Chondrocyte (in vitro differentiated cells): ENCODE measurements at places on chromosomes 7 and 10. TPM values are rescaled to one million over a fixed set of nuclear protein-coding genes. Genes with fewer than 3 reads are reported as not detected.

GALNT17 gene
- total RNA-seq: 20.6 to 24.4 TPM (median 24.2 TPM) in 3 replicates

CCDC172 gene
- total RNA-seq: not detected in 3 replicates

FIGNL1 gene
- total RNA-seq: 6.5 to 11.4 TPM (median 6.8 TPM) in 3 replicates

EN2 gene
- total RNA-seq: 0.15 to 0.99 TPM (median 0.15 TPM) in 3 replicates

IFIT5 gene
- 12.8 to 13.7 TPM (median 13.0 TPM) in 3 replicates for total RNA-seq

ERCC6 gene
- total RNA-seq: 40.2 to 79.8 TPM (median 41.5 TPM) in 3 replicates

MAGI2 gene
- total RNA-seq: 5.8 to 11.8 TPM (median 6.0 TPM) in 3 replicates

MCU gene
- total RNA-seq: 34.1 to 51.8 TPM (median 43.4 TPM) in 3 replicates

POM121C gene
- 40.7 to 41.4 TPM (median 41.1 TPM) in 3 replicates for total RNA-seq

PAPSS2 gene
- 61.5 to 71.6 TPM (median 66.2 TPM) in 3 replicates for total RNA-seq

LRRN3 gene
- 0.65 to 1.3 TPM (median 0.74 TPM) in 3 replicates for total RNA-seq

GRCh38 chr10:106705681-106706100 is 458.8 kb downstream of the SORCS1 start:
- no peaks in the 10 kb centered on the region for H3K36me3 ChIP-seq
- no peak overlapping the region for H3K27ac ChIP-seq
- DNase-seq: no peak
- H3K27me3 ChIP-seq: peaks cover 17% of the 10 kb centered on the region

DNA sequence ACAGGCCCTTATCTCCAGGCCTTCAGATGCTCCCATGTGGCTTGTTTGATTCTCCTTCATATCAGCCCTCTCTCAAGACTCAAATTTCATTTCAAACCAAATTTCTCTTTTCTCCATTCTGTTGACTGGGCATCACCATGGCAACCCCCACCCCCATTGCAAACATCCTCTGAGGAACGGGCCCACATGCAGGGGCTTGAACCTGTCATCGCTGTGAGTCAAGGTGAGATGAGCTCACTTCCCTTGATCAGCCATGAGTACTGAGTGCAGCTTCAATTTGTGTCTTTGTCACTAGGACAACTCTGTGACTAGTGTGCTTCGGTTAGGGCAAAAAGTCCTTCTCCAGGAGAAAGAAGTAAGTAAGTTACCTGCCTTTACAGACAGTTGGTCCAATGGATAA is 41.9 kb downstream of the CALML3 start:
- H3K36me3 ChIP-seq: no peaks in the 10 kb centered on the region
- no peak for DNase-seq

- H3K27ac ChIP-seq: no peak overlapping the region
- DNase-seq: no peak
- no peaks in the 10 kb centered on the region for H3K27me3 ChIP-seq
- no peaks in the 10 kb centered on the region for H3K36me3 ChIP-seq
- H3K4me1 ChIP-seq: no peaks in the 10 kb centered on the region
Measured at GRCh38 chr10:48819783-48820182, 119.9 kb downstream of the LRRC18 start.

DNA sequence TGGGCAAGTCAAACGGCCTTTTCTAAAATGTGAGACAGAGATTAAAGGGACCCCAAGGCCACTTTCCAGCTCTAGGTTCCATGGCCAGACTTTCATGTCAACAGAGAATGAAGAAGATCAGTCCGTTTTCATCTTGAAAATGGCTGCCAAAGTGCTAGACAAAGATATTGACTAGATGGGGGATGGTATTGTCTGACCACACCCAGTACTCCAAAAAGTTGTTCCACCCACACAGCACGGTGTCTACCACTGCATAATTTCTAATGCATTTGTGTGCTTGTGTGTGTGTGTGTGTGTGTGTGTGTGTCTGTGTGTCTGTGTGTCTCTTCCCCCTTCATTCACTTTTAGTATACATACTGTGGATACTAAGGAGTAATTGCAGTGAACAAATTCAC is 1.3 kb downstream of the COL1A2 start:
- DNase-seq: no peak
- no peaks in the 10 kb centered on the region for H3K27me3 ChIP-seq

GRCh38 chr7:2668401-2668800 is 19.6 kb upstream of the AMZ1 start:
- H3K4me1 ChIP-seq: peaks cover 26% of the 10 kb centered on the region
- H3K27me3 ChIP-seq: peaks cover 5% of the 10 kb centered on the region
- no peak for DNase-seq
- H3K4me3 ChIP-seq: no peak overlapping the region
- H3K27ac ChIP-seq: no peak overlapping the region
- H3K36me3 ChIP-seq: no peaks in the 10 kb centered on the region

DNA sequence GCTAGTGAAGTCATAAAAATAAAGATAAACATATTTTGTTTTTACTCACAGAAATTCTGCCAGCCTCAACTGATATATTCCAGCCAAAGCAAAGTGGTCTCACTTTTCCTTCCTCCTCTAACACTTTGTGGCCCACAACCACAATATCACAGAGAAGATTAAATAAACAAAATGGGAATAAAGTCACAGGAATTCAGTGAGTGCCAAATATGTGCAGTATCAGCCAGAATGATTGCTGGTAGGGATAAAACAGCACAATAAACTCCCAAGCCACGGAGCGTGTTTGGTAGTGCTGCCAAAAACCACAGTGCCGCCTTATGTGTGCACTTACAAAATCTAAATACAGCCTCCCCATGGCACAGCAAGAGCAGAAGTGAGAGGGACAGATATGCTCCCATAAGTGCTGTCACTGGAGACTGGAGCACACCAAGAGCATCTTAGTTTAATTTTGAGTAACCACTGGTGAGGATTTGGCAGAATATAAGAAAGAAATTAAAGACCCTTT is 155.8 kb downstream of the POM121L12 start:
- H3K27ac ChIP-seq: no peak overlapping the region
- H3K36me3 ChIP-seq: no peaks in the 10 kb centered on the region
- no peaks in the 10 kb centered on the region for H3K4me1 ChIP-seq
- DNase-seq: no peak

- H3K27me3 ChIP-seq: no peaks in the 10 kb centered on the region
- peaks cover 1% of the 10 kb centered on the region for H3K36me3 ChIP-seq
- H3K4me3 ChIP-seq: peak overlapping the region; percentile 14
Measured at GRCh38 chr10:113052076-113052830, 102.2 kb downstream of the TCF7L2 start.

DNA sequence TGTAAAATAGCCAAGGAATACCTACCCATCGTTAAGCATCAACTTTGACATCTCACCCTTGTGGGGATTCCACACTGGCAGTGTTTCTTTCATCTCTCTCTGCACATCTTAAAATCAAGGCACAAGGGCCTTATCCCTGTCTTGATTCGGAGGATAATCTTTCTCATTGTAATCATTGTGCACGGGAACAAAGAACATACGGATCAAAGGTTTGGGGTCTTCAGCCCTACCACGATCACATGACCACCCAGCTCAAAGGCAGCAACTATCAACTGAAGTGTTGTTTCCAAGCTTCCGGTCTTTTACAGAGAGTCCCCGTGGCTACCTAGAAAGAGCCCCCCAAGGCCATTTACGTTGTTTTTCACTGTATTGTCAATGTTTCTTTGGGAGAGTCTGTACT is 11.9 kb downstream of the FGFBP3 start:
- peaks cover 10% of the 10 kb centered on the region for H3K4me1 ChIP-seq
- no peak overlapping the region for H3K4me3 ChIP-seq
- no peak overlapping the region for H3K27ac ChIP-seq

GRCh38 chr10:49113741-49114141 is 1.6 kb downstream of the VSTM4 start:
- H3K4me1 ChIP-seq: peaks cover 23% of the 10 kb centered on the region
- no peaks in the 10 kb centered on the region for H3K27me3 ChIP-seq
- H3K27ac ChIP-seq: no peak overlapping the region
- H3K4me3 ChIP-seq: peak overlapping the region; percentile 81
- peaks cover 2% of the 10 kb centered on the region for H3K36me3 ChIP-seq
- no peak for DNase-seq

- no peak for DNase-seq
- H3K27me3 ChIP-seq: no peaks in the 10 kb centered on the region
- no peaks in the 10 kb centered on the region for H3K36me3 ChIP-seq
- H3K4me1 ChIP-seq: peaks cover 8% of the 10 kb centered on the region
- no peak overlapping the region for H3K4me3 ChIP-seq
Measured at GRCh38 chr10:3635697-3636096, 149.3 kb downstream of the KLF6 start.

GRCh38 chr7:129865093-129865924 is 87.5 kb downstream of the UBE2H start:
- H3K4me1 ChIP-seq: peaks cover 83% of the 10 kb centered on the region
- no peak for DNase-seq
- peak overlapping the region; percentile 6 for H3K4me3 ChIP-seq
- peak overlapping the region; percentile 95 for H3K27ac ChIP-seq
- no peaks in the 10 kb centered on the region for H3K27me3 ChIP-seq

DNA sequence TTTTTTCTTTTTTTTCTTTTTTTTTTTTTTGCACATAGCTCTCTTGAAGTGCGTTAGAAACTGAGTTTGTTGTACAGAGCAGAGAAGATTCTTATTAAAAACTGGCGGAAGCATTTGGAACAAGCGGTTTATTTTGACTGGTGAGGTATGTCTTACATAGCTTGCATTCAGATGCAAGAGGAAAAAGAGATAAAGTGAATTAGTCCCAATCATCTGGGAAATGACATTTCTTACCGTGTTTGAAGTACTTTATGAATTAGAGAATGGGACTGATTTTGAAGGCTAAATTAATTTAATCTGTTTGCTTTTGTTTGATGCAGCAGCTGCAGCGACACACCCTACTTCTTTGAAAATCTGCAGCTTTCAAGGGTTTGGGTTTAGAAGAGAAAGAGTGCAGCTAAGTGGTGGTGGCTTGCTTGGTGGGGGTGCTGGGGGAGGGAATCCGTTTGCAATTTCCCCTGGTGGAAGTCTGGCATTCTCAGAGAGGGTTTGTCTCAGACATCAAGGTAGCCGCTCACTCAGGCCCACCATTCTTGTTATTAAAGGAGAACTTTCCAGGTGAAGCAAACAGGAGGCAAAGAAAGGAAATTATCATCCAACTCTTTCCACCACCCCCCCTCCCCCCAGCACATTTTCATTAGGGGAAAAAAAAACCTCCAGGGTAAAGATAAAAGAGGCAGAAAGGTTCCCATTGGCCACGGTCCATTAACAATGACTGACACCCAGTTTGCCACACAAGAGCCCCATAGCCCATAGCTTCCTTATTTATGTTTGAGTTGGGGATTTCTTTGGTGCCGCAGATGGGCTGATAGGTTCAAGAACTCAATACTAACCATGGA is 231.7 kb downstream of the SKIDA1 start:
- H3K36me3 ChIP-seq: peaks cover 2% of the 10 kb centered on the region
- DNase-seq: no peak
- peak overlapping the region; percentile 78 for H3K27ac ChIP-seq
- peak overlapping the region; percentile 45 for H3K4me3 ChIP-seq
- peaks cover 39% of the 10 kb centered on the region for H3K4me1 ChIP-seq
- peaks cover 2% of the 10 kb centered on the region for H3K27me3 ChIP-seq

DNA sequence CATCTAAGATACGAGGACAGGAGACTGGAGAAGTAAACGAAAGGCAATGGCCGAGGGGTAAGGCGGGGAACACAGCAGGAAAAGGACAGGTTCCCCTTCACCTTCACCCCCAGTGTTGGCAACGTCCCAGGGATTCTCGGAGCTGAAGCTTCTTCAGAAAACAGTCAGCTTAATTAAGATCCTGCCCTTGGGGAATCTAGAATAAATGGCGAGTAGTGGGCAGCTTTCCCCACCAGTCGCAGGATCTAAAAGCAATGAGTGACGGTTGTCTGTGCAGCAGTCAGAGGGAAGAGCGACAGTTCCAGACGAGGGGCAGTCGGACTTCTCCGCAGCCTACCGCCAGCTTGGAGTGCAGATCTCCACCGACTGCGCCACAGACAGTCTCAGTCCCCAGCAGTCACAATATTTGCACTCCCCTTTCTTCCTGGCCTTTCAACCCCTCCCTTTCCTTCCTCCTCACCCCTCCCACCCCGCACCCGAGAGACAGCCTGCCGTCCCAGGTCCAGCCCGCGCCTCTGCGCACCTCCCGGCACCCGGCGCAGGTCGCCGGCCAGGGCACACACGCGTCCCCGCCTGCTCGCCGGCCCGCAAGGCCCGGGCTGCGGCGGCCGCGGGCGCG is 10.9 kb upstream of the SP8 start:
- H3K27me3 ChIP-seq: peaks cover 56% of the 10 kb centered on the region
- peaks cover 13% of the 10 kb centered on the region for H3K4me1 ChIP-seq
- no peaks in the 10 kb centered on the region for H3K36me3 ChIP-seq
- DNase-seq: no peak
- no peak overlapping the region for H3K27ac ChIP-seq

DNA sequence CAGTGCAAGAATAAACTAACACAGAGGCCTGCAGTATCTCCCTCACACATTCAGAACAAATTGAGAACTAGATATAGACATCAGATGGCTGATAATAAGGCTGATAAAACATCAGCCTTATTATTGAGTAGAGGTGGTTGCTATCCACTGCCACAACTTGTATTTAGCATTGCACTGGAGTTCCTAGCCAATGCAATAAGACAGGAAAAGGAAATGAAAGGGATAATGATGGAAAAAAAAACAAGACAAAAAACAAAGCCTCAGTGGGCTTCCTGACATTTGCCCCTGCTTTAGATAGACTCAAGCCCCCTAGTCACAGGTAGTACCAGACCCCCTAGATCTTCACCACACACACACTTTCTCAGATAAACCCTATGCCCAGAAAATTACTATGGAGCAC is 33.2 kb upstream of the ELN start:
- H3K36me3 ChIP-seq: peaks cover 7% of the 10 kb centered on the region
- H3K27ac ChIP-seq: peak overlapping the region; percentile 94
- no peak overlapping the region for H3K4me3 ChIP-seq
- peaks cover 65% of the 10 kb centered on the region for H3K4me1 ChIP-seq
- no peak for DNase-seq

- no peak overlapping the region for H3K27ac ChIP-seq
- DNase-seq: no peak
- H3K36me3 ChIP-seq: no peaks in the 10 kb centered on the region
- H3K4me1 ChIP-seq: no peaks in the 10 kb centered on the region
- H3K4me3 ChIP-seq: no peak overlapping the region
- no peaks in the 10 kb centered on the region for H3K27me3 ChIP-seq
Measured at GRCh38 chr10:33826186-33826585, 491.7 kb upstream of the NRP1 start.

GRCh38 chr10:14822879-14823755 is 14.7 kb downstream of the CDNF start:
- H3K4me3 ChIP-seq: no peak overlapping the region
- H3K27me3 ChIP-seq: peaks cover 9% of the 10 kb centered on the region
- H3K4me1 ChIP-seq: peaks cover 10% of the 10 kb centered on the region
- H3K27ac ChIP-seq: no peak overlapping the region

DNA sequence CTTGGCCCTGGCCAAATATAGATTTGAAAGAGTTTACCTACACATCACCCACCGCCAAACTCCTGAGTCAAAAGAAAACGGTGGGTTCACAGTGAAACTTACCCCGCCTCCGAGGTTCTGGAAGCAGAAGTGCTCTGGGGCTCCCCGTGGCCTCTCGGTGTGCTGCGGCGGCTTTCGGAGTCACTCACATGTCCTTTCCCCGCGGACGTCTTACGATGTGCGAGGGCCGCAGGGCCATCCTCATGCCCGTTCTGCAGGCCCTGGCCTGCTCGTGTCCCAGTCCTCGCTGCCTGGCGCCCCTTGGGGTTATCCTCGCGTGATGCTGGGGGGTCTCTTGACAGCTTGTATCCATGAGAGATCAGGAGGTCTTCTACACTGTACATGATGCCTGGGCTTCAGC is 12.0 kb downstream of the JCAD start:
- no peaks in the 10 kb centered on the region for H3K4me1 ChIP-seq
- no peaks in the 10 kb centered on the region for H3K27me3 ChIP-seq
- H3K4me3 ChIP-seq: no peak overlapping the region
- peaks cover 25% of the 10 kb centered on the region for H3K36me3 ChIP-seq
